Nephron progenitor cell (in vitro differentiated cells): ENCODE measurements at places on chromosomes 5 and 9.

DNA sequence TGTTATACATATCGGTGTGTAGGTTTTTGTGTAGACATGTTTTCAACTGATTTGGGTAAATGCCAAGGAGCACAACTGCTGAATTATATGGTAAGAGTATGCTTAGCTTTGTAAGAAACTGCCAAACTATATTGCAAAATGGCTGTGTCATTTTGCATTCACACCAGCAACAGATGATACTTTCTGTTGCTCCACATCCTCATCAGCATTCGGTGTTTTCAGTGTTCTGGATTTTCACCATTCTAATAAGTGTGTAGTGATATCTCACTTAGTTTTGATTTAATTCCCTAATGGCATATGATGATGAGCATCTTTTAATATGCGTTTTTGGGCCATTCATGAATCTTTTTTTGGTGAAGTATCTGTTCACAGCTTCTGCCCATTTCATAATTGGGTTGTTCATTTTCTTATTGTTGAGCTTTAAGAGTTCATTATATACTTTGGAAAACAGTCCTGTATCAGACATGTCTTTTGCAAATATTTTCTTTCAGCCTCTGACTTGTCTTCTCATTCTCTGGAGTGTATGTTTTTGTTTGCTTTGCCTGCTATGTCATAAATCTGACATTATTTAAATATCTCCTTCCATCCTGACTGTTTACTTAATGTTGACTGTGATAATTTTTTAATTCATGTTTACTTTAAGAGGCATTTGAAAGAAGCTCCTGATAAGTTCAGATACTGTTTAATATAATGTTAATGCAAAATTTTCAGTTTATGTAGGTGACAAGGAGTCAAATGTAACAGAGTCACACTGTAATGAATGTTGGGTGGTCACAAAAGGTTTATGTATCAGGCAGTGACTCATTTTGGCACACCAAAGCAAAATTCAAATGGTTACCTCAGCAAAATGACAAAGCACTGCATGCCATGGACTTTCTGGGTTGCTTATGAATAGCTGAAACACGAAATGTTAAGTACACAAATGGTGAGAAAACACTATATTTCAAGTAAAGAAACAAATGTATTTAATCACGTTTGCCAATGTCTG is 181.1 kb upstream of the DAB2 start:
- DNase-seq: no peak

DNA sequence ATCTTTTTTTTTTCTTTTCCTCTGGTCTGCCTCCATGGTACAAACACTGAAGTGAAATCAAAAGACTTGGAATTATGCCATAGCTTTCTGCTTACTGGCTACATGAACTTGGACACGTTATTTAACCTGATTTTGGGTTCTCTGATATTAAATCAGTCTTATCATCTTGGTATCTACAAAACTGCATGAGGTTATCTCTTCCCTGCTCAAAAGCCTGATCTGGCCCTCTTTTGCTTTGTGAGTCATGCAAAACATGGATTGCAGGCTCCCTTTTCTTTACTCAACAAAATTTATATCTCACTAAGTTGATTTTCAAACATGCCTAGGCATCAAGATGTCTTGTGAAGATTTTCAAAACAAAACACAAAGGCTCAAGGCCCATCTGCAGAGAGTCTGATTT is 45.9 kb upstream of the FST start:
- DNase-seq: no peak

GRCh38 chr9:128164307-128164885 is 4.3 kb downstream of the BBLN start:
- no peak for DNase-seq

DNA sequence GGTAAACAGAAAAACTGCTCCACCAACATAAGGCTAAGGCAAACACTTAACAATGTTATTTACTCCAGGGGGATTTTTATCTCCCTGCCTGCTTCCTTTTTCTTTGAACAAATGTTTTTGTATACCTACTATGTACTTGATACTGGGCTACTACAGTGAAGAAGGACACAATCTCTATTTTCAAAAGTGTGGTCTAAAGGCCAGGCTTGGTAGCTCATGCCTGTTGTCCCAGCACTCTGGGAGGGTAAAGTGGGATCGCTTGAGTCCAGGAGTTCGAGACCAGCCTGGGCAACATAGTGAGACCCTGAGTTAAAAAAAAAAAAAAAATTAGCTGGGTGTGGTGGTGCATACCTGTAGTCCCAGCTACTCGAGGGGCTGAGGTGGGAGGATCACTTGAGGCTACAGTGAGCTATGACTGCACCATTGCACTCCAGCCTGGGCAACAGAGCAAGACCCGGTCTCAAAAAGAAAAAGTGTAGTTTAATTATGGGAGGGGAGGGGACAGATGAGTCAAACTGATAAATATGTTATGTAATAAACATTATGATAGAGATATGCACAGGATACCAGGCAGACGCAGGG is 3.3 kb downstream of the STOM start:
- no peak for DNase-seq

DNA sequence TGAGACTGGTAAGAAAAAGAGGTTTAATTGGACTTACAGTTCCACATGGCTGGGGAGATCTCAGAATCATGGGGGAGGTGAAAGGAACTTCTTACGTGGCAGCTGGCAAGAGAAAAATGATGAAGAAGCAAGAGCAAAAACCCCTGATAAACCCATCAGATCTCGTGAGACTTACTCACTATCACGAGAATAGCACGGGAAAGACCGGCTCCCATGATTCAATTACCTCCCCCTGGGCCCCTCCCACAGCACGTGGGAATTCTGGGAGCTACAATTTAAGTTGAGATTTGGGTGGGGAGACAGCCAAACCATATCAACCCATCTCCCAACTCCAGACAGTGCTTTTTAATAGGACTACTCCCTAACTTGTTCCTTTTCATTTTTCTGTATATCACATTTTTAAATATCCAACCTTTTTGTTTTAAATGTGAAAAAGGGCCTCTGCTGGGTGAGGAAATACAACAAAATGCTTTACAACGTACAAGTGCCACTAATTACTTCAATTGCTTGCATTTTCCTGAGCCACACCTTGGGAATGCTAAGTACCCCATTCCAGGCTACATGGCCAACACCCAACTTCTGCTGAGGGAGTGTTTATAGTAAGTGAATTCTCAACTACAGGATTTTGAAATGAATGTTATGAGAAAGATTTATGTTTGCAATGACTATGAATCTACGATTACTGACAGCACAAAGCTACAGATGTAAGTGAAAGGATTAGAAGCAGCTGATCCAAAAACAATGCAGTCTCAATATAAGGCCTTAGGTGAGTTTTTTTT is 294.1 kb upstream of the CD180 start:
- DNase-seq: no peak

DNA sequence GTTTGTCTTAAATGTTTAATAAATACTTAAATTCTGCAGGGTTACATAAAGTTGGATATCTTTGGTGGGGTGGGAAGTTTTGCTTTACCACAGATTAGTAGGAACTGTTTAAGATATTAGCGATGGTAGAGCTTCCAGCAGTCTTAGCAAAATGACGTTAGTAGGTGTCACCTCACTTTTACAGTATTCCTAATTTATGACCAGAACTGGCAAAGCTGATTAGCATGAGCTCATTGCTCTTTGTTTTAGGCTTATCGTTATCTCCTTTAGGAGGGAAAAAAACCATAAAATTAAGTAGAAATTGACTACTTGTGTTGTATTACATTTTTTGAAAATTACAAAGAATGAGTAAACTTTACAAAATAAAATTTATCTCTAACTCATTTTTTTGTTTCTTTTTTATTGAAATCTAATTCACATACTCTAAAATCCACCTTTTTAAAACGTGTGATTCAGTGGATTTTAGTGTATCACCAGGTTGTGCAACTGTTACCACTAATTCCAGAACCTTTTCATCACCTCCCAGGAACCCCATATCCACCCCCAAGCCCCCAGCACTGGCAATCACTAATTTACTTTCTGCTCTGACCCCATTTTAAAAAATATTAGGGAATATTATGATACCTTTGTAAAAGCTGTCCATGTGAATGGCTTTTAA is 129.5 kb downstream of the TRIO start:
- DNase-seq: no peak

DNA sequence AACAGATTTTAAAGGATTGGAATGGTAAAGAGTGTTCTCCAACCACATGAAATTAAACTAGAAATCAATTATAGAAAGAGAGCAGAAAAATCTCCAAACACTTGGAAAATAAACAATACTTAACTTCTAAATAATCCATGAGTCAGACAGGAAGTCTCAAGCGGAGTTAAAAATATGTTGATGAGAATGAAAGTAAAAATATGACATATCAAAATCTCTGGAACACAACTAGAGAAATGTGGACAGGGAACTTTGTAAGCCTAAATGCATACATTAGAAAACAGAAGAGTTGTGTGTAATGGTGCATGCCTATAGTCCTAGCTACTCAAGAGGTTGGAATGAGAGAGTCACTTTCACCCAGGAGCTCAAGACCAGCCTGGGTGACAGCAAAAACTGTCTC is 47.9 kb upstream of the ZNF618 start:
- DNase-seq: no peak

DNA sequence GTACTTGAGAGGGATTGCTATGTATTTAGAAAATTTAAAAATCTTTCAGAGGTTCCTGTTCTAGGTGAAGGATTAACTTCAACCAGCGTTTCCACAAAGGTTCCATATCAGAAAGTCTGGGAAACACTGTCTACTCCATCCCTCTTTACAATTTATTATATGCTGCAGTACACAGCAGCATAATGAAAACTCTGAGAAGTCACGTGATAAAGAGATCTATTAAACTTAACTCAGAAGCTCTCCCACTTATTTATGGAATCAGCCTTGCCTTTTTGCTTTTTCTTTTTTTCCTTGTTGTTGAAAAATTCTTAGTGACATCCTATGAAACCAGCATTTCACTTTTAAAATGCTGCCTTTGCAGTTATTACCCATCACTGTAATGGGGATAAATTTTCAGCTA is 186.2 kb downstream of the ACER2 start:
- DNase-seq: no peak
